Fibroblast of skin of back (primary cell): ENCODE measurements at places on chromosomes 16 and 17.
A peak's percentile ranks its signal among the peaks of the same experiment; 100 is the strongest.

- DNase-seq = no peak
Measured at GRCh38 chr17:82619641-82620040, 28.6 kb downstream of the WDR45B start.

DNA sequence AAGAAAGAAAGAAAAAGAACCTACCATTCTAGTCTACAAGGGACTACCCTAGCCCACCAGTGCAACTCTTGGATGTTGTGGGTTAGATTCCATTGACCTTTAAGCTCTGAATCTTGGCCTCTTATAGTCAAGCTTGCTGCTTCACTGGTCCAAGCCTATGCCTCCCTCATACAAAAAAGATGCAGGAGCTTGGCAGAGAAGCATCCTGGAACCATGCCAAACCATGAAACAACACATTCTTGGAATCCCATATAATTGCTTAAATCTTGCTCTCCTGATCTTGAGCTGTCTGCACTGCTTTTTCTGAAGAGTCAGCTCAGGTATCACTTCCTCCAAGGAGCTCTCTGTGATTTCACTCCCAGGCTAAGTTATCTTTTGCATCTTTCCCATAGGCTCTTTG, 117.9 kb upstream of the GPR139 start:
- no peak for DNase-seq

DNA sequence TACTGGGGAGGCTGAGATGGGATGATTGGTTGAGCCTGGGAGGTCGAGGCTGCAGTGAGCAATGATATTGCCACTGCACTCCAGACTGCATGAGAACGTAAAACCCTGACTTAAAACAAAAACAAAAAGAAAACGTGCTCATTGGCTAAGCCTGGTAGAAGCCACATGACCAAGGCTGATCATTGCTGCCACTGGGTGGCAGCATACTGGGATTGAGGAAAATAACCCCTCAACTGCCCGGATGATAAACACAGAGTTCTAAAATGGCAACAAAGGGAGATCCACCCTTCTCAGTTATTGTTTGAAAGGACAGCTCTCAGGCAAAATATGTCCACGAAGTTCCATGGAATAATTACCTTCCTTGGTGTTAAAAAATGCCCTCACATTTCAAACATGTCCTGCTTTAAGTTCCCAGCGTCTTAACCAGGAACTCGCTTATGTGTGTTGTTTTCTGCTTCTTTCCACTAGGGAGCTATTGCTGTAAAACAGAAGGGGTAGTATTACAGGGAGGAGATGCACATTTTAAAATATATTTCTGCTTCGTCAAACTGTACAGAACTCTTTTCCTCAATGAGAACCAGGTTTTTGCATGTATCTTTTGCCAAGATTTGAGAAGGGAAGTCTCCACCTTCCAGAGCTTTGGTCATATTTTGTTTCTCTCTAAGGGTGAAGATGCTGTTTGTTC, 675.3 kb downstream of the MAF start:
- peak; percentile 22 for DNase-seq

DNA sequence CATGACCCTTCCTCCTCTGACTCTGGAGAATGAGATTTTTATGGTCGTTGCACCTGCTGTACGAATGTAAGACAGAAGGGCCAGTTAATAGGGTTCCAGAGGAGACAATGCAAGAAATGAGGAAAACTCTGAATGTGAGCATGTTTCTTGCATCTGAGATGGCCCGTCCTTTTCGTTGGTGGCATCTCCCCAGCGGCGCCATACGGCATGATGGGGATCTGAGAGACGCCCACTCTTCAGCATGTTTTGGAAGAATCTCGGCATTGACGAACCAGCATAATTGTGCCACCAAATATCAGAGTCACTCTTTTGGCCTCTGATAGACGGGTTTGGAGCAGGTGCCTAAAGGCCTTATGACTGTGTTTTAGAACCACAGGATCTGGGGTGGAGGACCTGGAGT, 126.5 kb upstream of the RCVRN start:
- no peak for DNase-seq

DNA sequence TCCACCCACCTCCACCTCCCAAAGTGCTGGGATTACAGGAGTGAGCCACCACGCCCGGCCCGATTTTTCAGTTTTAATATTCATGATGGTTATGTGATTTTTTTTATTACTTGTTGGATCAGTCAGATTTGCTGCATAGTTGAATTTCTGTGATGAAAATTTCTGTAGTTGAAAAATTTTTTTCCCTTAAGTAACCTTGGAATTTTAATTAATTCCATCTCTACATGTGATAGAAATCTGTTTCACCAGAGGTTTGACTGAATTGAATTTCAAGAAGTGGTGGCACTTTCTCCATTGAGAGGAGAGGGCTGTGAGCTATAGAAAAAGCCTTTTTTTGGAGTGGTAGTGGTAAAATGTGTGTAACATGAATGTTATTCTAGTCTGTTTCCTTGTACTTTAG, 24.7 kb downstream of the WIPF2 start:
- DNase-seq = peak; percentile 31

DNA sequence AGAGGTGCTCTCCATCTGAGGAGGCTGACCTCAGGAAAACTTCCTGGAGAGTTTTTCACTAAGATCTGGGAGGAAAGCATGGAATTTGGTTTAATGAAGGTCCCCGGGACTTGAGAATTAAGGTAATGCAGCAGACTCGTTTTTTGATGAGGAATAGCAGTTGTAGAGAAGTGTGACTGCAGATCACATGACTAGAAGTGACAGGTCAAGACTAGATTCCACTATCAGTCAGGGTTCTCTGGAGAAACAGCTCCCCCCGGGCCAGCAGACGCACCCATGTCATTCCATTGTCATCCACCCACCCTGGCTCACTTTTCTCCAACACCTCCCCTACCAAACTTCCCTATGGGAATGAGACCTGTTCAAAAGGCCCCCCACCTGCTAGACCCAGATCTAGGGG, 1.9 kb upstream of the DHRS13 start:
- DNase-seq = no peak

DNA sequence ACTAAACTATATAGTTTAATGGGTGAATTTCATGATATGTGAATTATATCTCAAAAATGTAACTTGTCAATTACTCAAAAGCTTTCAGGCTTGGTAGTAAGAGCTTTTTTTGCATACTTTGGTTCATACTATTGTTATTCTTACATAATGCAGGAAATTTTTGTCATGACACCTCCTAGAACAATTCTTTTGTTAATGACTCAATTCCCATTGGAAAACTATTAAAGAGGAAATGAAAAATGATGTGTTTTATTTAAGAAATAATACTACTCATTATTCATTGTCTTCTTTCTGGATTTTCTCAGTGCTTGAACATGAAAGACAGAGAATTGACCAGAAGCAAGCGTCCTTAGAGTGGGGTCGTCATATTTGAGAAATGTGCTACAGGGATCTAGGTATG, 196.4 kb upstream of the KCNJ16 start:
- peak; percentile 88 for DNase-seq

- DNase-seq = no peak
Measured at GRCh38 chr16:88807142-88807625, 3.6 kb downstream of the CDT1 start.

DNA sequence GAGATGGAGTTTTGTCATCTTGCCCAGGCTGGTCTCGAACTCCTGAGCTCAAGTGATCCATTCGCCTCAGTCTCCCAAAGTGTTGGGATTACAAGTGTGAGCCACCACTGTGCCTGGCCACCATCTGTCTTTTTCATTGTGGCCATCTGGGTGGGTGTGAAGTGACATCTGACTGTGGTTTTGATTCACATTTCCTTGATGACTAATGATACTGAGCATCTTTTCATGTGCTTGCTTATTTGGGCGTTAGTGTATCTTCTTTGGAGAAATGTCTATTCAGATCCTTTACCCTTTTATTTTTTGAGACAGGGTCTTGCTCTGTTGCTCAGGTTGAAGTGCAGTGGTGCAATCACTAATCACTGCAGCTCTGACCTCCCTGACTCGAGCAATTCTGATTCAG, 53.9 kb upstream of the ERN1 start:
- peak; percentile 74 for DNase-seq

- no peak for DNase-seq
Measured at GRCh38 chr17:76584427-76585032, 1.1 kb downstream of the ST6GALNAC2 start.

- DNase-seq = no peak
Measured at GRCh38 chr17:81426393-81427172, 31.3 kb downstream of the BAHCC1 start.

GRCh38 chr16:995087-995486, 13.5 kb downstream of the SOX8 start:
- DNase-seq = peak; percentile 45

- no peak for DNase-seq
Measured at GRCh38 chr16:80547145-80547544, 6.4 kb downstream of the DYNLRB2 start.

DNA sequence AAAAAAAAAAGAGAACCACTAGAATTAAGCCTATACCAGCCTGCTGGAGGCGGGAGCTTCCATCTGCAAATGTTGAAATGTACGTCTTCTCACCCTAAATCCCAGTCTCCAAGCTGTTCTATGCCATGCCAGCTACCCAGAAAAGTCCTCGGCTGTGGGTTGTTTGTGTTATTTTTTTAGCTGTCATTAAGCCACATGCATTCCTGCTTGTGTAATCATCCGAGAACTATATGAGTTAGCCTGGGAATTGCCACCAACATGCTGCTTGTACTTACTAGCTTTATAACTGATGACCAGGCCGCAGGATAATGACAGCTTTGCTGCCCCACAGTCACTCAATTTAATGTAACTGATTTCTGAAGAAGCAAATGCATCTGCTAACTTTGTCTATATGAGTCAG, 313.9 kb upstream of the SALL1 start:
- peak; percentile 87 for DNase-seq

DNA sequence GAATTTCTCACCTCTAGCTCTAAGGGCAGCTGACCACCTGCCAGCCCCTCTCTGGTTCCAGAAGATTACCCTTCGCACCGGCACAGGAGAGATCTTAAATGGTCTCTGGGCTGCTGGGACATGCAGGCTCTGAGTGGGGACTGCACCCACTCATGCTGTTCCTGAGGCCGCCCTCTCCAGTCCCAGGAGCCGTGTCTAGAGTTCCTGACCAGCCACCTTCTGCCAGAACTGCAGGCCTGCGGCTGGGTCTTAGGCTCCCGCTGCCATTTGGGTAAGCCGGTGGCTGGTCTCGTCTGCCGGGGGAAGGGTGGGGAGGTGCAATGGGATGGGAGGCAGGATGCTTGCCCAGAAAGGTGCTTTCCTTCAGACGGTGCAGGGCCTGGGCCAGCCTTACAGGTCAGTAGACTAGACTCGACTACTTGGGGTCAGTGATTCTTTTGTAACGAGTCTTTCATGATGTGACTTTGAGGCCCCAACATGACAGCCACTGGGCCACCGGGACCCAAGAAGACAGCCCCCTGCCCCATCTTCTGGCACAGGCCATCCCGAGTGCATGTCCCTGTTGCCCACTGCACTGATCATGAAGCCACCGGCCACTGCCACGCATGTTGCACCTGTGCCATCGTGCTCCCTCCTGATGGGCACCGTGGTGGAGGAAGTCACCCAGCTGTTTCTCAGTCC, 26.4 kb downstream of the B9D1 start:
- DNase-seq = no peak

- no peak for DNase-seq
Measured at GRCh38 chr17:39738568-39738901, 797 bp downstream of the GRB7 start.

DNA sequence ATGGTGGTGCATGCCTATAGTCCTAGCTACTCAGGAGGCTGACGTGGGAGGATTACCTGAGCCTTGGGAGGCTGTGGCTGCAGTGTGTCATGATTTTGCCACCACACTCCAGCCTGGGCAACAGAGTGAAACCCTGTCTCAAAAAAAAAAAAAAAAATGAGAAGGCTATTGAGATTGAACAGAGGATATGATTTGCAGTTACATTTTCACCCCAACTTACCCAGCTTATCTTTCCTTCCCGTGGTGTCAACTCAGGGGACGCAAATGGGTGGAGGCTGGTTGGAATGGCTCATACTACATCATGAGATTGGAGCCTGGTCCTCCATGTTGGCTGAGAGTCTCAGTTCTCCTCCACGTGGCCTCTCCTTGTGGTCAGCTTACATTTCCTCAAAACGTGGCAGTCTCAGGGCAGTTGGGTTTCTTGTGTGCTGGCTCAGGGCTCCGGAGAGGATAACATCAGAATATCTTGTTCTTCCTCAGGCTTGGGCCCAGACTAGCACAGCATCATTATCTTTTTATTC, 17.2 kb upstream of the NSMCE1 start:
- DNase-seq = no peak

GRCh38 chr17:63785556-63785955, 11.6 kb downstream of the DDX42 start:
- peak; percentile 22 for DNase-seq

DNA sequence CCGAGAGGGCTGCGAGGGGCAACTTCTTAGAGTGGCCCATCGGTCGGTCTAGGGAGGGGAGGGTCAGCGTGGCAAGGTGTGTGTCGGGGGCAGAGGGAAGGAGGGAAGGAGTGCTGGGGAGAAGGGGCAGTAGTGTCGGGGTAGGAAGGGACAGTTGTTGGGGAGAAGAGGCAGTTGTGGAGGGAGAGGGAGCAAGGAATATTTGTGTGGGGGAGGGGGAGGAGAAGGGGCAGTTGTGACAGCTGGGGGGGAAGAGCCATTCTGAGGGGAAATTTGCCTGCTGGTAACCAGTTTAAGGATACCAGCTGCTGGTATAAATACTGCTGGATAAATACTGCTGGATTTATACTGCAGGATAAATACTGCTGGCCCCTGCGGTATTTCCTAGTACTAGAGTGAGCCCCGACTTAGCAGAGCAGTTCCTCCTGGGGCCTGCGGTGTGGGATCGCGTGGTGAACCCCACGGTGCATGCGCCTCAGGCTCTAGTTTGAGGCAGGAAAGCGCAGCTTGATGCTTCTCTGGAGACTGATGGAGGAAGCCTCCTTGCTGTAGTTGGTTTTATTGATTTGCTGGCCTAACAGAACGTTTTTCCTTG, 309 bp downstream of the DNAH2 start:
- DNase-seq = no peak

DNA sequence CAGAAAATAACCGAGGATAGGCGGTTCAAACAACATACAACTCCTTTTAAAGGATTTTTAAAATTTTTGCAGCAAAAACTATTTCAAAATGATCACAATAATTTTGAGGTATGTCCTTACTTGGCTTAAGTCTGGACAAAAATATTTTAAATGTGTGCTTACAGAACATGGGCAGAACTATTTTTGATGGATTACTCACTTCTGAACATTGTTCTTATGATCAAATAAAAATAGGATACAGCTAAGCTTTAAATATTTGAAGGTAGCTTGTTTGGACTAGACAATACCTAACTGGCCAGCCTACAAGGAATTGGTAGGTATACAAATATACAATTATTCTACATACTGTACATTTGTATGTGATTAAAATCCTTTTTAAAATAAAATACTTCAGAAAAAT, 14.3 kb upstream of the INTS2 start:
- DNase-seq = no peak

- no peak for DNase-seq
Measured at GRCh38 chr17:75661531-75661930, 5.4 kb downstream of the RECQL5 start.
